GM23248 (cell line): ENCODE measurements at places on chromosomes 16 and 17.

DNA sequence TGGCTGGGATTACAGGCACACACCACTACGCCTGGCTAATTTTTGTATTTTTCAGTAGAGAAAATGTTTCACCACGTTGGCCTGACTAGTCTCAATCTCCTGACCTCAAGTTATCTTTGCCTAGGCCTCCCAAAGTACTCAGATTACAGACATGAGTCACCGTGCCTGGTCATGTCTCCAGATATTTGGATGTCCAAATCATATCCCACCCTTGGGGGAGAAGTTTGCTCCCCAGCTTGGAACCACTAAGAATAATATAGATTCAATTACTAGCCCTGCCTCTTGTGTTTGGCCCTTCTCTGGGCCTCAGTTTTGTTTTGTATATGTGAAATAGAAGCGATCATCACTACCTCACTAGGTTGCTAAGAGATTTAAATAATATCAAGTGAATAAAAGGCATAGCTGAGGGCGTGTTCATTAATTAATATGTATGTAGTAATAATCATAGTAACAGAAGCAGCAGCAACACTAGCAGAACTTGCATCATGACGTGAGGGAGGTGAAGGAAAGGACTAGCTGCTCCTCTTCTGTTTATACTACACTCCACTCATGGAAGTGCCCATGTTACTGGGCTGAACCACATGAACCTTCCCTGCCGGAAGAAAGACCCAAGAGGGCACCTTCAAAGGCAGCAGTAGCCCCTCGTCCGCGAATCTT, 253.6 kb upstream of the XYLT1 start:
- DNase-seq, result peak; percentile 38

DNA sequence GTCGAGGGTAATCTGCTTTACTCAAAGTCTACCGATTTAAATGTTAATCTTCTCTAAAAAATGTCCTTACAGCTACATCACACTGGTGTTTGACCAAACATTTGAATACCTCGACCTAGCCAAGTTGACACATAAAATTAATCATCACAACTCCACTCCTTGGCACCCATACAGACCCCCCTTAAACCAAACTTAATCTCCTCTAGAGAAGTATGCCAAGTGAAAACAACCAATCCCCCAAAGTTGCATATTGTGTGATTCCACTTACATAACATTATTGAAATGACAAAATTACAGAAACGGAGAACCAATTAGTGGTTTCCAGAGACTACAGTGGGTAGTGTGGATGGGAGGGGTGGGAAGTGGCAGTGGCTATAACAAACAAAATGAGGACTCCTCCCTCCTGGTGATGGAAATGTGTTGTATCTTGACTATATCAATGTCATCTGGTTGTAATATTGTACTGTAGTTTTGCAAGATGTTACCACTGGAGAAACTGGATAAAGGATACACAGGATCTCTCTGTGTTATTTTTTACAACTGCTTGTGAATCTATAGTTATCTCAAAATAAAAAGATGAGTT, 39.4 kb downstream of the CAPNS2 start:
- peak; percentile 26 for DNase-seq

GRCh38 chr16:48596326-48596725, 13.7 kb downstream of the N4BP1 start:
- no peak for DNase-seq

DNA sequence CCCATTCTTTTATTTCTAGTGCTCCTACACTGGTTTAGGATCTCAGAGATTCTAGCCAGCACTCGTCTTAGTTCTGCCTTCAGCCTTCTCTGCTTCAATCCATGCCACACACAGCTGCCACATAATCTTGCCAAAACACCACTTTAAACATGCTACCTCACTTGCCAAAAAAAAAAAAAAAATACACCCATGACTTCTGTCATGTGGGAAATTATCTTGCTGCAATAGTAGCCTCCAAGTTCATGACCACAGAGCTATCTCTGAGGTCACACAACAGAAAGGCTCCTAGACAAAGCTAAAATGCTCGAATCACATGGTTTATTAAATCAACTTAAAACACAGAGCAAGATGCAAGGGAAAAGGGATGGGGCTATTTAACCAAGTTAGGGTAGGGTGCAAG, 18.1 kb downstream of the FZD2 start:
- no peak for DNase-seq

GRCh38 chr16:69309316-69309715, 1.8 kb upstream of the VPS4A start:
- peak; percentile 50 for DNase-seq

DNA sequence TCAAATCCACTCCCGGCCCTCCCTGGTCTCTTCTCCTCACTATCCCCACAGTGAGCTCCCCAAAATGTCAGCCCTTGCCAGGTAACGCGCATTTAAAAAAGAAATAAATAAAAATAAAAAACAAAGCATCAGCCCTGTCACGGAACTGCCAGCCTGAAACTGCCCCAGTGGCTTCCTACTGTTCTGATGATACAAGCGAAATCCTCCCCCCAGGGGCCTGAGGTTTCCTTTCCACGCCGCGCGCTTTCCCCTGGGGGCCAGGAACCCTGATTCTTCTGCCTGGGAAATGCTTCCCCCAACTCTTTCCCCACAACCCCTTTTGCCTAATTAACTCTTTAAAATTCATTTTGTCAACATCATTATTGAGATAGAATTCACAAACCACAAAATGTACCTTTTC, 12.2 kb upstream of the RPH3AL start:
- DNase-seq, result no peak

- no peak for DNase-seq
Observed at GRCh38 chr17:38613981-38614779, 8.4 kb upstream of the SRCIN1 start.

DNA sequence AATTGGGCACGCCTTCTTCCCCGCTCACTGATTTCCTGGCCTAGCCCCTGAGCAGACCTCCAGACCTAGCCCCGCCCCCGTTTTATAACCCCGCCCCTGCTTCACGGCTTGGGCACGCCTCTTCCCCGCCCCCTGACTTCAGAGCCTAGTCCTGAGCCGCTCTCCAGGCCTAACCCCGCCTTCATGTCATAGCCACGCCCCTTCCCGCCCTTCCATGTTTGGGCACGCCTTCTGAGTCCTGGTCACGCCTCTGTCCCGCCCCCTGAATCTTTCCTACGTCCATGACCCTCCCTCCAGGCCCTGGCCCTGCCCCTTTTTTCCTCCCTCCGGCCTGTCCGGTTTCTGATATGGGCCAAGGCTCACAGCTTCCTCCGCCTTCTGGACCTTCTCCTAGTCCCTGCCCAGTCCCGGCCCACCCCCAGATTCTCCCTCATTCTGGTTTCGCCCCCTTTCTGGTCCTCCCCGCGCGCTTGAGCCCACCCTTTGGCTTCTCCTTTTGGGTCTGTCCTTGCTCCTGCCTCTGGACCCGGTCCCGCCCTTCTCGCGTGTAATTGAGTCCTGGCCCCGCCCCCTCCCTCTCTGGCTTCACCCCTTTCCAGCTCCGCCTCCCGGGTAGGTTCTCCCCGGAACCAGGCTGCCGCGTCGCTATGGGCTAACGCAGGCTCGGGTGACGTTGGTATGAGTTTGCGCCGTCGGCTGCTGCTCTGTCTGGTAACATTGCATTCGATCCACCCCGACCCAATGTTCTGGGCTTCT, 15.1 kb upstream of the EEF2K start:
- DNase-seq, result peak; percentile 100

DNA sequence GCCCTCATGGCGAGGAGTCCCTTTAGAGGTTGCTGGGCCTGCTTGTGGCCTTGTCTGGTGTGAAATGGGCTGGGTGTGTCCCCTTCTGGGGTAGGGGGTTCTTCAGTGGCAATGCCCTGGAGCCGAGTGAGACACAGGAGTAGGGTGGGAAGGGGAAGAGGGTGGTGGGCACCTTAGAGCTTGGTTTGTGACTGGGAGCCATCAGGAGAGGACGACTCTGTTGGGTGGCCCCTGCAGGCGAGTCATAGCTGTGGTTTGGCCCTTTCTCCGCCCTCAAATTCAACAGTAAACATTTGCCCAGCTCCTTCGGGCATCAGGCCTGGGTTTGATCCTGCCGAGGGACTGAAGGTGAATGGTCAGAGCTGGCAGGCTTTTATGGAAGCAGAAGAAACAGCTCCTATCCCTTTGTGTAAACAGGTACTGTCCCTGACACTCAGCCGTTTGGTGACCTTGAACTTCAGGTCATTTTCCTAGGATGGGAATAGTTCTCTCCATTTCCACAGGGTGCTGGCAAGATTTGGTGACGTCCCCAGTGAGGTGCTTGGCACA, 2.9 kb downstream of the E4F1 start:
- no peak for DNase-seq

GRCh38 chr17:75542229-75542628, 16.7 kb downstream of the LLGL2 start:
- DNase-seq, result no peak

GRCh38 chr16:66227766-66228530, 138.5 kb upstream of the CDH5 start:
- no peak for DNase-seq

GRCh38 chr17:76063875-76064546, 8.3 kb downstream of the SRP68 start:
- DNase-seq, result no peak

DNA sequence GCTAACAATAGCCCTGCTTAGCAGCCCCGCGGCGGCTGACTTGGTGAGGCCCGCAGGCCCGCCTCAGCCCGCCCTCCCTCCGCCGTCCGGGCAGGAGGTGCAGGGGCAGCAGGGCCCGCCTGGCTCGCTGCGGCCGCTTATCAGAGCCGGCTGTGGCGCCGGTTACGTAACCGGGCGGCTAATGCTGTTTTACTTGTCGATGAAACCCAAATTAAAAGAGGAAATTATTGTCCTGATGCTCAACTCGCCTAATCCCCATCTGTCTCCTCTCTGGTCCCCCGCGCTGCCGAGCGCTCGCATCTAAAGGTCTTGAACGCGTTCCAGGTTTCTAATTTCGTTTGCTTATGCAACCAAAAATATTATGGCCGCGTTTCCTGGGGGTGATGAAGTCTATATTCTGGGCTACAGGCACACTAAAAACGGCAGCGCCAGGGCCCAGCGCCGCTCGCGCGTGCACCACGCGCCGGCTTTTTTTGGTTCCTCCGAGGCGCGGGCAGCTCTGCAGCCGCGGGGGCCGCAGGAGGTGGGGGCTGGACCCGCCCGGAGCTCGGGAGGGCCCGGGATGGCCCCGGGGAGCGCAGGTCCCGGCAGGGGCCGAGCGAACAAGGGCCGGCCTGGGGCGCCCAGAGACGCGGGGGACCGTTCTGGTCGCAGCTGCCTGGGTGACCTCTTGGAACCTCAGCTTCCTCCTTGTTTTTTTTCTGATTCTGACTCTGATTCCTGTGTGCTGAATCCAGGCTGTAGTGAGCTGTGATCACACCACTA, 65.2 kb upstream of the TOB1 start:
- peak; percentile 98 for DNase-seq

GRCh38 chr17:46045639-46046038, 46.6 kb downstream of the STH start:
- no peak for DNase-seq

- DNase-seq, result no peak
Observed at GRCh38 chr16:10868596-10869469, 8.2 kb upstream of the CIITA start.

GRCh38 chr16:7315813-7316212, 16.8 kb upstream of the RBFOX1 start:
- DNase-seq, result no peak

- no peak for DNase-seq
Observed at GRCh38 chr17:34024806-34025551, 230.1 kb upstream of the CCL2 start.

GRCh38 chr17:48121923-48122664, 14.5 kb downstream of the SNX11 start:
- DNase-seq, result no peak

- DNase-seq, result peak; percentile 9
Observed at GRCh38 chr16:83682116-83682867, 125.5 kb upstream of the HSBP1 start.

DNA sequence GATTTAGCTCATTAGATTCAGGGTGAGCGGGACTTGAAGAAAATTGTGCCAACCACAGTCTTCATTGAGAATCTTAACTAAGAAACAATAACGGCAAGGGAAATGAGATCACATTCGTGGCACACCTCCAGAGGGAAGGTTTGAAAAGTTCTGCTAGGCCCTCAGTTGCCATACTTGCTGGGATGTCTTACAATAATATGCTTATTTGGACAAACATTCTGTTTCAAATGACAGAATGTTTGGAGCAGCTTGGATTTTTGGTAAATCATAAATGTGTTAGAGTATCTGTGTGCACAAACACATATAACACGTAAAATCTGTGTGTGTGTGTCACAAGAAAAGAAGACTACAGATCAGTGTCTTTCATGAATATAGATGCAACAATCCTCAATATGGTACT, 24.6 kb upstream of the TEKT3 start:
- DNase-seq, result no peak

- DNase-seq, result no peak
Observed at GRCh38 chr16:56635441-56635967, 3.0 kb upstream of the MT1A start.

- DNase-seq, result peak; percentile 29
Observed at GRCh38 chr17:14790521-14790920, 474.6 kb downstream of the PMP22 start.

DNA sequence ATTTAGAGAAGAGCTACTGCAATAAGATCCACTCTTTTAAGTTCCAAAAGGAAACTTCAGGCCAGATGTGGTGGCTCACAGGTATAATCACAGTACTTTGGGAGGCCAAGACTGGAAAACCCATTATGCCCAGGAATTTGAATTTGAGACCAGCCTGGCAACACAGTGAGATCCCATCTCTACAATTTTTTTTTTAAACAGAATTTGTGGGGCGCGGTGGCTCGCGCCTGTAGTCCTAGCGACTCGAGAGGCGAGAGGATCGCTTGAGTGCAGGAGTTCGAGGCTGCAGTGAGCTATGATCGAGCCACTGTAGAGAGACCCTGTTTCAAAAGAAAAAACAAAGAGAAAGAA, 793 bp downstream of the COG7 start:
- no peak for DNase-seq

DNA sequence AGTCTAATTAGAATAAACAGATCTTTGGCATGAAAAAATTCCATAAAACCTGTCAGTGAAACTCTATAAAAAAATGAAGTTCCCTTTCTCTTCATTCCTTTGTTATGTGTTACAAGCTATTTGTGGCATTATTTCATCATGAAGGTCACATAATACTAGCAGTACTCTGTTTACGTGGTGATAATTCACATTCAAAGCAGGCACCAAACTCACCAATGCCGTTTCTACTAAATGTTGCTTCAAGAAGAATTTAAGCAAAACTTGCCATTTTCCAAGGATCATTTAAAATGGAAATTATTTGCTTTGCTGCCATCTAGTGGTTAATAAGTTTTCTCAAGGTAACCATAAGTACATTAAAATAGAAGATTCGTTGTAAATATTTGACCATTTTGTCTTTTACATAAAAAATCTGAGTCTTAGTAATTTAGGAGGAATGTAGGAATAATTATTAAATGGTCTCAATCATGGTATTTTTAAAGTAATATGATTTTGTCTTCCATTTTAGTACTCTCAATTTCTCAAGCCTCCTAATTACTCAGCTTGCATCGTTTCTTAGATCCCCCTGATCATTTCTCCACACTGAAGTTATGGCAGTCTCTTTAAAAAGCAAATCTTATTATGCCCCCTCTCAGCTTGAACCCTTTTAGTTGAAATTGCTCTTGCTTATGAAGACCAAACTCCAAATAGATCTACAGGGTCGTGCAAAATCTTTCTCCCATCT, 80.8 kb downstream of the OMG start:
- DNase-seq, result peak; percentile 87
